ENCODE measurements at places on chromosomes 3 and 15.

DNA sequence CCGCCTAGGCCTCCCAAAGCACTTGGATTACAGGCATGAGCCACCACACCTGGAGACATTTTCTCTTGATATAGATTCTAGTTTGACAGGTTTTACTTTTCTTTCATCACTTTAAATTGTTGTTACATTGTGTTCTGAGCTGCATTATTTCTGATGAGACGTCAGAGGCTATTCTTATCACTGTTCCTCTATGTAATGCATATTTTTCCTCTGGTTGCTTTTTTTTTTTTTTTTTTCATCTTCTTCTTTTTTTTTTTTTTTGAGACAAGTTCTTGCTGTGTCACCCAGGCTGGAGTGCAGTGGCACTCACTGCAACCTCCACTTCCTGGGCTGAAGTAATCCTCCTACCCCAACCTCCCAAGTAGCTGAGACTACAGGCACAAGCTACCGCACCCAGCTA is 41.2 kb downstream of the TRA2B start:
- no peak for DNase-seq

- DNase-seq, result peak; percentile 27
Measured at GRCh38 chr3:148631124-148631903, 66.4 kb upstream of the AGTR1 start.

GRCh38 chr3:113300596-113300995 is 89.2 kb downstream of the BOC start:
- no peak for DNase-seq

- DNase-seq, result no peak
Measured at GRCh38 chr15:51770902-51771301, 19.5 kb downstream of the TMOD2 start.

DNA sequence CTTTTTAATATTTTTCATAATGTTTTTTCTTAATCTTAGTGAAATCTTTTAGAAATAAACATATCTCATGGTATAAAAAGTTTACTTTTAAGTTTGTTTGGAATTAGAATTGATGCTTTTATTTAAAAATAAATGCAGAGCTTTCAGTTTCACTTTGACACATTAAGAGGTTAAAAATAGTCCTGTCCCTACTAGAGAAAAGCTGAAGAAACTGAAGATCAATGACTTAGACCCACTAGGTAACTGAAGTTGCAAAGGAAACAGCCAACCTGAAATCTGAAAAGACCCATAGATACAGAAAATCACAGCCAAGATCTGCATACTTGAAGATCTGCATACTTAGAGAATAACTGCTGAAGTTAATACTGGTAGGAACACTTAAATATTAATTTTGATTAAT is 237.6 kb downstream of the RAP2B start:
- DNase-seq, result peak; percentile 13

Data from ELR (cell line).